A549 (cell line): ENCODE measurements at places on chromosomes 4 and X.

GRCh38 chrX:106510713-106511403 lies 100.9 kb upstream of the RADX start:
- no peak for DNase-seq

GRCh38 chrX:10797466-10797865 lies 177.1 kb upstream of the MID1 start:
- DNase-seq, result no peak

GRCh38 chr4:96913441-96914080 lies 1073.7 kb downstream of the PDHA2 start:
- DNase-seq, result no peak

GRCh38 chrX:136130931-136131833 lies 16.2 kb upstream of the FHL1 start:
- DNase-seq, result peak; percentile 40

- DNase-seq, result no peak
These were observed 66.5 kb downstream of the CHRNA9 start for GRCh38 chr4:40401631-40402030.

DNA sequence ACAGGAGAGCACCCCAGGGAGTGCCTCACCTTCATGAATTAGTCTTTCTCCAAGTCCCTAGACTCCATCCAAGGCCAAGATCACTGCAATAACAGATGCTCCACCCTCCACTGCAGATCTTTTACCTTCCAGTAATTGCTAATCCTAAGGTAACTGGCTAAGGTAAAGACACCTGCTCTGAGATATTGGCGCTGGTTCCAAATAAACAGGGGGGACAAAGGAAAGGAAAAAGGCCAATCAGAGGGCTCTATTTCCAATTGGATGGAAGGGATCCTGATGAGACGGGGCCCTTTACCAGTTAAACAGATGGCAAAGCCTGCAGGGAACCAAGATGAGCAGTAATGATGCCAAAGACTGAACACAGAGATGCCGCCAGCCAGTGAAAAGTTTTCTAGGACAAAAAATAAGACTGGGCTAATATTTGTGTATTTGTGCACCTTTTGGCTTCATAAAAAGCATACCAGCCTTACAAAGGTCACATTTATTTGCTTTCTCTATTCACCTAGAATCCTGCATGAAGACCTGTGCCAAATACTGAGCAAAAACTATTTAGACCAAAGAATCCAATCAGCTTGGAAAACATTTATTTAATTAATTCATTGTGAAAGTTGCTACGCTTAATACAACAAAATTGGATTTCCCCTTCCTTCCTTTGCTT lies 148.5 kb downstream of the PPP3CA start:
- no peak for DNase-seq

DNA sequence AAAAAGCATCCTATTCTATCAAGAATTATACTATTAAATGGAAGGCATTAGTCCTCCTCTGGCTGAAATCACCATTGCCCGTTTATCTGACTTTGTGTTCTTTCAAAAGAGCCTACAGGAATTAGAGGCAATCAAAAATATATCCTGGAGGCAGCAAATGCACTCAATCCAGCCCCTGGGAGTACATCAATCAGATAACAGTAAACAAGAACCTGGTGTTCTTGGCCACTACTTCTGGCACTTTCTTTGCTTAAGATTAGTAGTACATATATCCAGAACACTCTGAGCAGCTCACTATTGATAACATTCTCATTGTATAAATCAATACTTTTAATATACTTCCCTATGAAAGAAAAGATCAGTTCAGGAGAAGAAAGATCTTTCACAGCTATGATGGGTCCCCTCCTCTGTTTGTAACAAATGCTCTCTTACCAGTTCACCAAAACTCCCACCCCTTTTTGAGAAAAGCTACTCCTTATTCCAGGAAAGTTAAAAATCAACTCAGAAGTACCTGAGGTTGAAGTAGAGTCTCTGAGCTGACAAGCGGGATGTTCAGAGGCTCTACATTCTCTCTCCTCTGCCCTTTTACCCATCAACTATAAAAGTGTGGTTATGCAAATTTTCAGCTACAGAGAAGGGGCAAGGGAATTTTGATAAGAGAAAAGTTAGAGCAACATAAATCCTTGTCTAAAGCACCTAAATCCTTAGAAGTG lies 176.0 kb downstream of the COX18 start:
- no peak for DNase-seq

GRCh38 chr4:7252510-7253340 lies 60.4 kb downstream of the SORCS2 start:
- no peak for DNase-seq

DNA sequence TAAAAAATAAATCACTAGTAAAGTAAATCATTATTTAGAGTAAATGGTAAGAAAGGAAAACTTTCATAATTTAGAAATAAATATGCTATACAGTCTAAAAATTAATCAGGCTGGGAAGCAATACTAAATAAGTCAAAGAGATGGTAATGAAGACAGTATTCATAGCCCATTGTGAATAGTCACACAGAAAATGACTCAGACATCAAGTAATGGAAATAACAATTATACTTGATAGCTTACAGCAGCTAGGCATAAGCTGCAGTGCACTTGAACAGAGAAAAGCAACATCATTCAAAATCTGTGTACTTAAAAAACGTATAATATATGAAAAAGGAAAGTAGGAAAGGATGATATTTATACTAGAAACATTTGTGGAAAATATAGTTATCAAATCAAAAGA lies 642.5 kb upstream of the GNPDA2 start:
- no peak for DNase-seq

GRCh38 chrX:66634272-66634671 lies 4.6 kb downstream of the EDA2R start:
- no peak for DNase-seq

GRCh38 chr4:159401226-159401712 lies 298.4 kb downstream of the RAPGEF2 start:
- DNase-seq, result no peak

GRCh38 chr4:174538123-174538875 lies 16.0 kb upstream of the HPGD start:
- DNase-seq, result no peak

DNA sequence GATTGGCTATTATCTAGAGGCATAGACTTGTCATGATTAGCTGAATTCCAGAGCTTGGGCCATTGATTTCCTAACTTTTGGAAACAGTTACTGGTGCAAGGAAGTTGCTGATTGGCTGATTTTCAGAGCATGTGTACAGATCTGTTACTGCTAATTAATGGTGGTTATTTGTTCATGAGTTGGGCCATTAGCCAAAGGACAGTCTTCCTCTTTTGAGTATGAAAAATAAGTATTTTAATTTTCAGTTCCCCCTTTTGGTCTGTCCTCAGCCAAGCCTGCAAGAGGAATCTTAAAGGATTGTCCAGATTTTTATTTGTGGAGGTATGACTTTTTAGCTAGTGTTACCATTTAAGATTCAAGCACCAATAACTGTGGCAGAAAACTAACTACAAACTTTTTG lies 7.0 kb upstream of the DSPP start:
- no peak for DNase-seq

DNA sequence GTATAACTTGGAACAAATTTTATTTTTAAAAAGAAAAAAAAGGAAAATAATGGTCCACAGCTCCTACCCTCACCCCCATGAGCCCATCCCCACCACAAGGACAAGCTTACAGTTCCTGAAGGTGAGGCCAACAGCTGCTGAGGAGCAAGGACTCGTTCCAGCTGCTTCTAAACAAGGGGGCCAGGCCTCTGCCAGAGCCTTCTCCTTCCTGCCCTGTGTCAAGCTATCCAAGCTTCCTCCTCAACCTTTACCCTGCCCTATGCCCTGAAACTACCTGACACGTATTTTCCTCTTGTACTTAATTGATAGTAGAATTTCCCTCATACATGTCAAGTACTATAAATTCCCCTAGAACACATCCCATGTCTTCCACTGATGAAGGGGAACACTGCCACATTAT lies 8.8 kb downstream of the SH3D19 start:
- no peak for DNase-seq

DNA sequence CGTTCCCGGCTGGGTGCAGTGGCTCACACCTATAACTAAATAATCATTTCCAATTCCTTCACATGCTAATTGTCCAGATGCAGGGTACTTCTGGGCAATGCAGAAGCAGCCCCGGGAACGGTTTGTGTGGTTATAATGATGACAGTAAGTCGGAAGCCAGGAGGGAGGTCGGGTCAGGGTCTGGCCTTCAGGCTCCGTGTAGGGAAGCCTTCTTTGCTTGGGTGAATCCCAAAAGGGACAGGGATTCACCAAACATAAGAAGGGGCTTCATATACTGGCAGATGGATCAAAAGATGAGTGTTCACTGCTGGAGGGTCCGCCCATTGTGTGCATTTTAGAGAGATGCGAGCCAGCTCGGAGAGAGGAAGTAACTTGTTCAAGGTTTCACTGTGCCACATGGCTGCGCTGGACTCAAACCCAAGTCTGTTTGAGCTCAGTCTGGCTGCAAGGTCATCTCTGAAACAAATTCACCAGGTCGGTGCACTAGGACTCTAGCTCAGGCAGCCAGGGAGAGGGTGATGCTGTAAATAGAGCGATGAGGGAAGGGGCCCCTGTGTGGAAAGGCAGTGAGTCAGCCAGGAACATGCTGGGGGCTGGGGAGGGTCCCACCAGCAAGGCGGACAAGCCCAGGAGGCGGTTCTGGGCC lies 4.8 kb upstream of the KIAA0232 start:
- no peak for DNase-seq

- no peak for DNase-seq
These were observed 21.9 kb downstream of the INTS12 start for GRCh38 chr4:105686571-105686970.

- DNase-seq, result no peak
These were observed 142.5 kb downstream of the PPARGC1A start for GRCh38 chr4:23747281-23747735.

GRCh38 chrX:13055486-13055885 lies 11.1 kb upstream of the FAM9C start:
- DNase-seq, result no peak

GRCh38 chrX:73913580-73913979 lies 350.6 kb downstream of the CHIC1 start:
- no peak for DNase-seq

DNA sequence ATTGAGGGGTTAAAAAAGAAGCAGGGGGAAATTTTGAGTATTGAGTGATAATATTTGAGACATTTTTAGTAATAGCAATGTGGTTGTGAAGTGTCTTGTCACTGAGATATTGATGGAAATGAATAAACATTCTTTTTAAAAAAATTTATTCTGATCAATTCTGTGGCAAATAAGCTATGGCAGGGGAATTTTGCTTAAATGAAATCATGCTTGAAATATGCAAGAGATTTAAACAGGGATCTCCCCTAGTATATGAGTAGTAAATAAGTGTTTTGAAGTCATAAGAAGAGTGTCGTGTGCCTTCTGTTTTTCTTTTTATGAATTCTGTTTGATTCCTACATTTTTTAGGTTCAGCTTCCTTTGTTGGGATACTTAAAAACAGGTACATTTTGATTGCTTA lies 23.2 kb downstream of the IL15 start:
- no peak for DNase-seq

- DNase-seq, result no peak
These were observed 5.0 kb downstream of the GPR78 start for GRCh38 chr4:8585186-8585585.

DNA sequence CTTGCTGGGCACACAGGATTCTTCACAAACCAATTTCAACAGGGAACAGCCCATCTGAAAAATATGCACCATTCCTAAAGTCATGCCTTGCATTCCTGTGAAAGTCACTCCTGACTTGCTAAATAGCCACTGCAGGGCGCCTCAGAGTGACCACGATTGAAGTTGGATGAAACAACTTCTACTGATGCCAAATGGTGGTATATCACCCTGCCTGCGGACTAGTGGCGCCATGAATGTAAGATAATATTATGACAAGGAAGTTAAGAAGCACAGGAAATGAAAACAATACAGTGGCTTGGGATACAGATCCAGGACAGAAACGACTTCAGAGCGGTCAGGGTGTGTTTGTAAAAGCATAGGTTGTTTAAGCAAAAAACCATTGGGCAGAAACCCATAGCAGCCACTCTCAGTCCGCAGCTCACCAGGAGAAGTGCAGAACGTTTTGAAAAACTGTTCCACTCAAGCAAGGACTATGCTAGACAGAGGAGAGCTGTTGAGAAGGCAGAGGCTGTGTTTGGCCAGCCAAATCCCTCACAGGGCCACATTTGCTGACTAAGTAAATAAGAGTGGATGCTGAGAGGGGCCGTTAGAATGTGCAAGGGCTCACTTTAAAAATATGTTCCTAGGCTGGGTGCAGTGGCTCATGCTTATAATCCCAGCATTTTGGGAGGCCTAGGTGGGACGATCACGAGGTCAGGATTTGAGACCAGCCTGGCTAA lies 250.4 kb downstream of the PTTG2 start:
- no peak for DNase-seq

DNA sequence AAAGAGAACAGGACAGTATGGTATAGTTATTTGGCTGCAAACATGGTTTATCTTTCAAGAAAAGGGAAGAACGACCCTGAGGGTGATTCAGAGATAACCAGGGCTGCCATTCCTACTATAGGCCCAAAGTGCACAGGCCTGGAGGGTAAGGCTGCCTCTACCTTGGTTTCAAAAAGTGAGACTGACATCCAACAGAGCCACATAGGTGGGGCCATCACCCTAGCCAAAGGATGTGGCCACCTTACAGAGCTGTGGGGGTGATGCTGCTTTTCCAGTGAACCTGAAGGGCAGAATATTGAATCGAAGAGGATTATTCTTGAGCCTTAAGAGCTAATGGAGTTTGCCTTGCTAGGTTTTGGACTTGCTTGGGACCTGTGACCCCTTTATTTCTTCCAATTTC lies 15.7 kb downstream of the SH2D1A start:
- DNase-seq, result no peak

DNA sequence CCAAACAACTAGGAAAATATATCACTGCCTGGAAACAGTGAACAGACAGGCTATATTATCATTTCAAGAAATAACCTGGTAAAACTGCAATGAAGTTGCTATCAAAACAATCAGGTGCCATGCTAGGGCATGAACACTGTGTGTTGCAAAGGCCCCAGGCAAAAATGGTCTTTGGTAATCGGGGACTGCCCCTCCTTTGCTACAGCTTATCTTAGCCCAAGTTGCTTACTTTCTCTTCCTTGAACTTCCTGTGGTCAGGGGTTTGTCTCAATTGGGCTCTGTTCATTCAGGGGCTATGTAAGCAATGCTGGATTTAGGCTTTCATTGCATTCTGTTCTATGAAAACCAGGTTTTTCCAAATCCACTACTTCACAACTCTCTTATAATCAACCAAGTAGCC lies 30.4 kb downstream of the SCML1 start:
- no peak for DNase-seq

GRCh38 chrX:151424505-151424904 lies 27.5 kb downstream of the VMA21 start:
- DNase-seq, result no peak

- peak; percentile 29 for DNase-seq
These were observed 68.4 kb downstream of the MAOB start for GRCh38 chrX:43813898-43814297.

DNA sequence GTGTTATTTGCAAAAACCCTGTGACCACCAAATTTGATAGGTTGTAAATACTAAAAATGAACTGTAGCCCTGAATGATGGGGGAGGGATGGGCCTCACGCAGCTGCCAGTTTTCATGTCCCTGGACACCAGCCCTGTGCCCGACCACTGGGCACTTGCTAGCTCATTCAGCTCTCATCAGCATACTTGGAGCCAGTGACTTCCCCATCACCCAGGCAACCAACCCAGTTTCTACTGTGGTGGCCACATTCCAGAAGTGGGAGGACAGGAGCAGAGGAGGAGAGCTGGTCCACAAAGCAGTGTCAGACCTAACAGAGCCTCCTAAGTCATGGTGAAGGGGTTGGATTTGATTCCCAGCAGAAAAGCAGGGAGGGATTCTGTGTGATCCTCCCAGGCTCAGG lies 128.2 kb downstream of the CPEB2 start:
- no peak for DNase-seq
